ENCODE measurements at places on chromosomes 13 and 19.

DNA sequence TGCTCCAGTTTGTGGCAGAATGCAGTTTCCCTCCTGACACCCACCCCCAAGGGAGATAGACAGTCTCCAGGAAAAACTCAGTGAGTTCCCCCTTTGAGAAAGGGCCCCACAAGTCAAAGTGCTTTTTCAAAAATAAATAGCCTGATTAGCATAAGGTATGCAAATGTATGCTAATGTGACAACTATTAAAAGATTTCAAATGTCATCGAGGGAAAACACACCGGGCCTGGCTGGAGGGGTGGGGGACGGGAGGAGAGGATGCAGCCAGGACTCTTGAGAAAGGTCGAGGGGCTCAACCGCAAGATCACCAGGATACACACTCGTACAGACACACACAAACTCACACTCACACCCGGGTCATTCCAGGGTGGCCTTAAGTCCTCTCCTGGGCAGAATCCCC lies 34.3 kb upstream of the ZNRF4 start:
- DNase-seq = no peak

DNA sequence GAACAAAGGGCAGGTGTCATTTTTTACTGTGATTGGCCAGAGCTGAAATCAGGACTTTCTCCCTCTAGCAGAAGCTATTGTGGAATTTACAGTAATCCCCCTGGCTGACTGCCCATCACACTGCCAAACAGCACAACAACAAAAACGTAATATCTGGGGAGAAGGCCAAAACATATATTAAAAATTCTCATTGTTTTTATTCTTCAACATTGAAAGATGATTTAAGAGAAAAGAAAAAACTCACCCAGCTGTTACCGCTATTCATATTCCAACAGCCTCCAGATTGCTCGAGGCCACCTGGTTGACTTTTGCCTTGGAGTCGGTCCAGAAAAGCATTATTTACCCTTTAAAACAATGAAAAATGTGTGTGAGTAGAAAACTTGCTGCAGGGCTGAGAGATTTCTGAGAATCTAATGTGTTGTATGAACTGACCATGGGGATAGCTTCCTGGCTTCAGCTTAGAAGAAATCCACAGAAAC lies 97.2 kb downstream of the EPSTI1 start:
- DNase-seq = no peak

DNA sequence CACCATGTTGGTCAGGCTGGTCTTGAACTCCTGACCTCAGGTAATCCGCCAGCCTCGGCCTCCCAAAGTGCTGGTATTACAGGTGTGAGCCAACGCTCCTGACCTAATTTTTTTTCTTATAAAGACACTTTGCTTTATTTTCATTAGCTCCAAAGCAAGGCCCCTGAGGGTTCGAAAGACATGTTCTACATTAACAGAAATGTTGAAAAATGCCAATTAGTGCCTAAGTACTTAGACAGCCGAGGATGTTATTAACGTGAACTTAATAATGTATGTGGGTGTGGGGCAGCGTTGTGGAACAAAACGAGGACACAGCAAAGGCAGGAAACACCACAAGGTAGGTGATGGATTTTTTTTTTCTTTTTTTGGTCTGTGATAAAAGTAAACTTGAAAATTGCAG lies 82.4 kb downstream of the COL4A1 start:
- no peak for DNase-seq

DNA sequence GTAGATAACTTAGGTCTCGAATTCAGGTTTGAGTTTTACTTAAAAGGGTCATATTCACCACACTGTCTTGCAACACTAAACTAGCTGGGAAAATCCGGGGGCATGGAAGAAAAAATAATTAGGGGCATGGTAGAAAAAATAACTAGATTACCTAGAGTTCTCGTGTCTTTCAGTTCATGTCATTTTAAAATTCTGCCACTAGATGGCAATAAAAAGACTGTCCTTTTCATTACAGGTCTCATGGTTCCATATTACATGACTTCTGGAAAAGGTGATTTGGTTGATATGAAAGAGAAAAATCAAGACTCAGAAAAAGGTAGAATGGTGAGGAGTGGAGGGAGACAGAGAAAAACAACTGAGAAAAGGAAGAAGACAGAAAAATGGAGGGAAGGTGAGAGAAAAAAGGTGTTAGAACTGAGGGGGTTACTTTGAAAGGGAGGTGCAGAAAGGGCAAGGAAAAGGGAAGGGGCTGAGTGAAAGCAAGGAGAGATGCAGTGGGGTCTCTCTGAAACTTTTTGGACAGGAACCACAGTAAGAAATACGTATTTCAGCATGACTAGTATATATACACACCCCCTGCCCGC lies 299.0 kb downstream of the KLF12 start:
- peak; percentile 63 for DNase-seq

DNA sequence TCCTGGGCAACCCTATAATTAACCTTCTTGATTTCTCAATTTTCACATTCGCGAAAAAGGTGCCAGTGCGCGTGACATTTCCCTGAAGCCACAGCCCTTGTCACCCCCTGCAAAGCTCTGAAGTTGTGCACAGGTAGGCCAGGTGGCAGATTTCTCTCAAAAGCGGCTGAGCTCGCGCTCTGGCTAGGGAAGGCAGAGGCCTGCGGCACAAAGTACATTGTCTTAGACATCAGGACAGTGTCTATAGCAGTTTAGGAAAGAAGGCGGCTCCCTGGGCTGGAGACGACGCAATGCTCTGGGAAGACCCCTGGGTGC lies 42.9 kb upstream of the ZNF14 start:
- no peak for DNase-seq

DNA sequence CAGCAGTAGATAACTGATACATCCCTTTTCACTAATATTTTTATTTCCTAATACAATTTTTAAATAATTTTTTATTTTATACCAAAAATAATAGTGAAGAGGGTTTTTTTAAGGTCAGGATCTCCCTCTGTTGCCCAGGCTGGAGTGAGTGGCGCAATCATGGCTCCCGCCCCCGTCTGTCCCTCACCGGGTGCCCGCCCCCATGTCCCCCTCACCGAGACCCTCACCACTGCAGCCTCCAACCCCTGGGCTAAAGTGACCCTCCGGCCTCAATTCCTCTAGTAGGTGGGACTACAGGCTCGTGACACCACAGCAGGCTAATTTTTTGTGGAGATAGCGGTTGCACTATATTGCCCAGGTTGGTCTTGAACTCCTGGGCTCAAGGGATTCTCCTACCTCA lies 17.8 kb upstream of the ZNF846 start:
- no peak for DNase-seq

DNA sequence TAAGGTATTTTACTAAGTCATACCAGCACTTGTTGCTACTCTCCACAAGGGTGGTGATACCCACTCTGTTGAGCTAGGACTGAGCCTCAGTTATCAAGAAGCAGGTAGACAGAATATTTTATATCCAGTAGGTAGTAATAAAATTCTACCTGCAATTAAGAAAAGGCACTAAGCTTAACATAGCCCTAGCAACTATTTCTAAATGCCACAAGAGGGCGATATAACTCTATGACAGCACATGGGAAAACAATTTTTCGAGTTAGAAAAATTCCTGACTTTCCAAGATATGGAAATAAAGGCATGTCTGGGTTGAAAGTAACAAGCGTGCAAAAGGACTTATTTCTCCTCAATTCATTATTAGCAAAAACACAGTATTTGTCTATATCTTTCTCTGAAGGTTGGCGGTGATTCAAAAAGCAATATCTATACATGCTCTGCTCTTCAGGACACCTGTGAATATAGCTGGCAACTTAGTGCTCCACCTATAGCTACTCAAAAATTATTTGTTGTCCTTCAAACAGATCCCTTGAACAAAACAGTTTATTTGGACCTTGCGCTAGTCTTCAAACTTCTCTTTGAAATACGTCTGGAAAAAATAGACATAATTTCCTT lies 14.7 kb downstream of the CCDC169 start:
- peak; percentile 58 for DNase-seq

DNA sequence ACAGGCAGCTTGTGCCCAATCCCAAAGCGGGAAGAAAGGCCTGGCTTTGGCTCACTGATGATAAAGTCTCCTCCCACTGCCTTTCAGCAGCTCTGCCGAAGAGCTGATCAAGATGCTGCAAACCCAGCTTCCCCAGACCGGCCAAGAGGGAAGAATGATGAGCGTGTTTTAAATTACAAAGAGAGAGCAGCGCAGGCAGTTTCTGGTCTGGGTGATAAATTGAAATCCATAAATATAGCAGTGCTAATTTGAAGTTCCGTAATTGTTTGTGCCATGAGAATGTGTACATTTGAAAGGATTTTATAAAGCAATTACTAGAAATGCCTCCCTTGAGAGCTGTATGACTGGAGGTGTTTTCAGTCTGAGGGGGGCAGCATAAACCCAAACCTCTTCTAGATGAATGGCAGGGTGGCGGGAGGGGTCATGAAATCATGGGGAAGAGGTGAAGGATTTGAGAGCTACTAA lies 171.8 kb downstream of the STK24 start:
- DNase-seq = no peak

- DNase-seq = no peak
Measured at GRCh38 chr19:6774821-6775707, 2.6 kb downstream of the VAV1 start.

DNA sequence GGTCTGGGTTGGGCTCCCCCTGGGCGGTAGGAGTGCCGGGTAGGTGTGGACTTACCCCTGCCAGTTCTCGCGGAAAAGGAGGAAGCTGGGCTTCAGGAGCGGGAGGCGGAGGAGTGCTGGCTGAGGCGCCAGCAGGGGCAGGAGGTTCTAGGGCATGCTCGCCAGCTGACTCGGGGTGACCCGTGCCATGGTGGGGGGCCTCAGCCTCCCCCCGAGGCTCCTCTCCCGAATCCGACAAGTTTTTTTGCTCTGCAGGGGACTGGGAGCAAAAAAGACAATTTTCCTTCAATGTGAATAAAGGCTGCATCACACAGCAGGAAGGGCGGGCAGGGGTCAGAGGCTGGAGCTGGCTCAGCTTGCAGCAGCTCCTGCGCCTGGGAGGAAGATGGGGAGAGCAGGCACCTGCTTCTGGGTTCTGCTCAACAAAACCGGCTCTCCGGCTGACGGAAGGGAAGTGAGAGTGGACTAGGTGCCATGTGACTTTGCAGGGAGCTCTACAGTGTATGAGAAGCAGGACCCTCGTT lies 26.5 kb downstream of the RANBP3 start:
- no peak for DNase-seq

GRCh38 chr13:35378939-35379338 lies 97.5 kb downstream of the MAB21L1 start:
- peak; percentile 3 for DNase-seq

DNA sequence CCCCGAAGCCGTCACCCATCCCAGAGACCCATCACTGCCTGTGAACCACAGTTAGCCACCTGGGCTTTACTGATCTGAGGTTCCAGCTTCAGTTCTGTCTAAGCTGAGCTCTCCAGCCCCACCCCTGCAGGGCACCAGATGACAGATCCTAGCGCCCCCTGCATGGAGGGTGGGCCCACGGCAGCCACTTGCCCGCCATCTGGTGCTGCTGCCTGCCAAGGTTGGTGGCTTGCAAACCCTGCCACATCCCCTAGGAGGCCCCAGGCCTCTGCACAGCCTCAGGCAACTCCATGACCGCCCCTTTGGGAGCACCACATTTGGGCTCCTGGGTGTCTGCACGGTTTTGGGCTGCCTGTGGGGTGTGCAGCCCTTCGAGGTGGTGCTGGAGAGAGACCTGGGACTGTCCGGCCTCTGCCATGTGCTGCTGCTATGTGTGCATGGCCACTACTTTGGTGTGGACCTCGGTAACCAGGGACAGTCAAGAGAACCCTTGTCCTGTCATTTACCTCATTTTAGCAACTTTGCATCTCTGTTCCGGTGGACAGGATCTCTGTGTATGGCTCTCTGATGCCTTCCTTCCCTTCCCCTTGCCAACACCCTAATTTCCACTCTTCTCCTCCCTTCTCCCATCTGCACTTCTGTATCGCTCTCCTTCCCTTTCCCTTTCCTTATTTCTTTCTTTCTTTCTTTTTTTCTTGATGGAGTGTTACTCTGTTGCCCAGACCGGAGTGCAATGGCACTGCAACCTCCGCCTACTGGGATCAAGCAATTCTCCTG lies 17.4 kb upstream of the SDHAF1 start:
- DNase-seq = no peak

- no peak for DNase-seq
Measured at GRCh38 chr13:60312851-60313505, 84.0 kb upstream of the TDRD3 start.

- no peak for DNase-seq
Measured at GRCh38 chr19:4538601-4538954, 1.3 kb downstream of the LRG1 start.

GRCh38 chr19:45781214-45782161 lies 802 bp downstream of the DMPK start:
- peak; percentile 54 for DNase-seq

- peak; percentile 60 for DNase-seq
Measured at GRCh38 chr19:53927739-53928138, 18.7 kb downstream of the CACNG7 start.

DNA sequence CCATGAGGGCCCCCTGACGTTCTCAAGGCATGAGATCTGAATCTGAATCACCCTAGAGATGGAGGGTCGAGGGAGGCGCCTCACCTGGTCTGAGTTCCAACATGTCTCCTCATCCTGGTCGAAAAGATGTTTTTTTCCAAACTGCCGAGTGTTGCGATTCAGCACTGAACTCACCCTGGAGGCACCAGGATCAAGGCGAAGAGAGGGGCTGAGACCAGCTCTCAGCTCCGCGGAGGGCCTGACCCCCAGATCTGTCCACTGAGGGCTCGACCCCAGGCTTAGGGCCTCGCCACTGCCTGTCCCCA lies 555 bp downstream of the NR2C2AP start:
- DNase-seq = no peak

- no peak for DNase-seq
Measured at GRCh38 chr13:114234266-114234644, 442 bp upstream of the CDC16 start.

DNA sequence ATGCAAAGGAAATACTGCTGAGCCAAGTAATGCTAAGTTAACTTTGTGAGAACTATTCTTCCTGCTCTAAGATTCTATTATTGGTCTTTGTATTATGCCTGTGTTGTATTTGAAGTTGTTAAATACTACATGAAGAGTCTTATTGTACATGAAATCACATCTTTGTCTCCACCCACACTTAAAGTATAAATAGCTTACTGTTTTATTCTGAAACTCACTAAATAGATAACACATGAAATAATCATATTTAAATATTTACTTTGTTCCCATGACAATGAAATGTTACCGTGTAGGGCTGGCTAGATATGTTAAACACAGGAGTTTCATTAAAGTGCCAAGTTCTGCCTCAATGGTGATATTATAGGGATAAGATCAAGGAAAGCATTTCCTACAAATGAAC lies 562.1 kb upstream of the ATXN8OS start:
- DNase-seq = no peak

DNA sequence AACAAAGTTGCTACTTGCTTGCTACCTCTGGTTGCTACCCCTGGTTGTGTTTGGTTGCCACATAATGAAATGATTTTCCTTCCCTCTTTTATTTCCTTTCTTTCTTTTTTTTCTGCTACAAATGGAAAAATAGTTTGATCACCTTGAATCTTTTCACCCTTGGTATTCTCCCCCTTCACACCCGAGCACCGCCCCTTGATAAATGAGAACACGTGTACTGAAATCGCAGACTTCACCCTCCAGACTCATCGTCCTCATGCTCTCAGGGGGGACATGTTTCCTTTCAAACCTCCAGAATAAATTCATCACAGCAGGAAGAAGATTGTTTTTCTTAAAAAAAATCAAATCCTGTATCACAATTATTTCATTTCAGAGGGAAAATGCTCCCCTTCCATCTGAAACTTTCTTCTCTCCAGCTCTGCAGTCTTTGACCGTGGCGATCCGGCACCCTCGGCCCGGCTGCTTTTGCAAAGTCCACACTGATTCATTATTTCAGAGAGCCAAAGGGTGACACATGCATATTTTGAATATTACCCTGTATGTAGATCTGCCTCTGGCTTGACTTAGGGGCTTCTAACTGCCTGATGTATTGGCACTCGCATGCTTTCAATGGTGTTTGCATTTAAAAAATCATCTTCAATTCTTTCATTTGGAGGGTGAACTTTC lies 222.6 kb upstream of the MAB21L1 start:
- DNase-seq = peak; percentile 85

Data from EH (cell line).